ENCODE measurements at places on chromosomes 7 and 10.

- DNase-seq = no peak
These were observed 29.0 kb upstream of the GSDME start for GRCh38 chr7:24786306-24786705.

DNA sequence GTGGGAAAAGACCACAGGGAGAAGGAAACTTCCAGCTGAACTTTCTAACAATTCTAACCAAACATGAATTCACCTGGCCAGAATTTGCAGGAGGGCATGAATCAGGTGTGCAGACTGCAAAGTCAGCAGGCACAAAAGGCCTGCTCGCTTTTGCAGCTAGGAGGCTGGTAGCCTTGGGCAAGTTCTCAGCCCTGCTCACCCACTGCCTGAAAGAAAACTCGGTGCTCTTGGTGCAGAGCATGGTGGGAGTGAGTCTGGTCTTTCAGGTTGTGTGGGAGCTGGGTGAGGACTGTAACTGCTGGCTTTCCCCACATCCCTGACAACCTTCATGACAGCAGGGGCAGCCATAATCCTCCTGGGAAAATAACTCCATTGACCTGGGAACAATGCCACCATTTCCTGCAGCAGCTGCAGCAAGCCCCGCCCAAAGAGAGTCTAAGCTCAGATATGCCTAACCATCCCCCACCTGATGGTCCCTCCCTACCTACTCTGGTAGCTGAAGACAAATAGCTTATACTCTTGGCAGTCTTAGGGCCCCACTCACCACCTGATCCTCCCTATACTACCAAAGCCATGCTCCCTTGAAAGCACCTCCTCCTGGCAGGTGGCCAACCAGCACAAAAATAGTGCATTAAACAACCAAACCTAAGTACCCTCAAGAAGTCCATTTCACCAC, 31.6 kb downstream of the ZNF117 start:
- DNase-seq = no peak

- DNase-seq = no peak
These were observed 8.9 kb downstream of the HIP1 start for GRCh38 chr7:75729851-75730274.

GRCh38 chr10:101631821-101632475, 43.8 kb downstream of the DPCD start:
- DNase-seq = no peak

DNA sequence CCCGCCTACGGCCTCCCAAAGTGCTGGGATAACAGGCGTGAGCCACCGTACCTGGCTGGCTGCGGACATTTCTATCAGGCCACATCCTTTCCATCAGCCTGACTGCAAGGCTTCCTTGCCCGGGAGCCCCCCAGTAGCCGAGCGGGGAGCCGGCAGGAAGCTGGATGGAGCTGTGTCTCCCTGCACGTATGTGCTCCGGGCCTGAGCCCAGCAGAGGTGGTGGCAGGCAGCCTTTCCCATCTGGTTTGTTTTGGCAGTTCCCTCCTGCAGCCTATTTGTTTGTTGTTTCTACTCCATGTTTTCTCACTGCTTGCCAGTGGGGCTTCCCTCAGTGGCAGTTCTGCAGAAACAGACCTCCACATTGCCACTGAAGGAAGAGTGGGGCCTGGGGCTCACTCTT, 5.4 kb downstream of the POP7 start:
- no peak for DNase-seq

DNA sequence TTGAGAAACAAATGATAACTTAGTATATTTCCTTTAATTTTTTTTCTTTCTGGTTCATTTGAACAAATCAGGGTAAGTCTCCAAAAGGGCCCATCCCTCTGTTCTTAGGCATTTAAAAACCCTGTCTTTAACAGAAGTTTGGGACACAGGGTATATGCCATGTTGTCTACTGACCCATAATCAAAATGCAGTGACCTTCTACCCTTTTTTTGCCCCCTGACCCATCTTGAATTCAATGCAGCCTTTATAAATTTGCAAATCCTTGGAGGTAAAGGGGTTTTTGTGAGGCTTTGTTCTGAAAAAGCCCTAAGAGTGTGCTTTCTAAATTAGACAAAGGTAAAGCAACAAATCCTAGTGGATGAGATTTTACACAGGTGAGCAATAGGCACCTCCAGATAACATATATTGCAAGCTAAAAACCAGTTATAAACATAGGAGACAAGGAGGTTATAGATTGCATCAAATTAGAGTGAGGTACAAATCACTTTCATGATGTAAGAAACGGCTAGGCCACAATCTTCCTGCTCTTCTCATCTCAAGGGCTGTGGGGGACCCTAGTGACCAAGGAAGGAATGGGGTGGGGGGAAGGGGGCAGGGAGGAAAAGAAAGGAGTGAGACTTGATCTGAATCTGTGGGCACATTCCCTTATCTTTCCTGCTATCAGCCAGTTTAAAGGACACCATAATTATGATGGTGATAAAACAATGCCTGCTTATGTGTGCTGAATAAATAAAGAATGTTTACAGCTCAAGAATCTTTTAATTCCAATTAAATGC, 2.7 kb downstream of the SKIDA1 start:
- no peak for DNase-seq

- no peak for DNase-seq
These were observed 21.9 kb upstream of the GATAD1 start for GRCh38 chr7:92425311-92425947.

DNA sequence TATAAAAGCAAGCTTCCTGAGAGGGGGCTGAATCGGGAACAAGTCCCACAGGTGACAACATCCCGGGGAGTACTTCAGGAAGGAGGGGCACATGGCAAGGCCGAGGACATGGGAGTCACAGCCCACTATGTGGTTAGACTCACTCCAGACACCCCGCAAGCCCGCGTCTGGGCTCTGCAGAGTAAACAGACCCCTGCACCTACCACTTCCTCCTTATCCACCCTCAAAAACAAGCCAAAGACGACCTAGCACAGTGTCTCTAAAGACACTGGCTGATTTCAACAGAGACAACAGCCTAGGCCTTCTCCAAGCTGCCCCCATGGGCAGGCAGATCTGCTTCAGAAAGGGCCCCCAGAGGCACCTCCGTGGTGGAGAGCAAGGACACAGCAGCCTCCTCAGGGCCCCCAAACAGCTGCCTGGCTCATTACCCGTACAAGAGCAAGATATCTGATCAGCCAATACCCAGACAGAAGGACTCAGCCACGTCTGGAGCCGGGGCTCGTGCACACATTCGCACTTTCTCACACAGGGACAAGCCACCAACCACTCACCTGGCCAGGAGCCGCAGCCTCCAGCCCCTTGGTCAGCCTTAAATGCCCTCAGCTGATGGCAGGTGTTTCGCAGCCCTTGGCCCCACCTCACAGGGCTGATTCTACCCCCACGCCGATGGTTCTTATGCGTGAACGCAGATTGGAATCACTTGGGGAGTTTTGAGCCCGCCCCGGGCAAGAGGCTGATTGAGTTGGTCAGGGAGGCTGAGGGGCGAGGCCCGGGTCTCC, 10.7 kb upstream of the KPNA7 start:
- DNase-seq = no peak

DNA sequence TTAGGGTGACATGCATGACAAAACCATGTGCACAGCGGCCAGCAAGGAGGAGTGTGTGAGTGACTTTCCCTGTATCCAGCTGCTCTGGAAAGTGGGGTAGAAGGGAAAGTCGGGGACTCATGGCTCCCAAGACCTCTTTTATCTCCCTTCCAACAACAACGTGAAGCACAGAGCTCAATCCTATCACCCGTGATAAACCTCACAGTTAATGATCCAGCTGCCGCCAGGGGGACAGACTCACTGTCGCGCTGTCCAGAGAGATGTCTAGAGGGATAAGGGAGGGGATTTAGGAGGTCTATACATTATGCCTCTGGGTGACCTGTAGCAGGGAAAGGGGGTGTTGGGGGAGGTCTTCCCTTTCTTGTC, 84.0 kb upstream of the SMNDC1 start:
- no peak for DNase-seq

GRCh38 chr7:74625446-74625845, 32.1 kb upstream of the GTF2I start:
- DNase-seq = peak; percentile 17

- no peak for DNase-seq
These were observed 44.7 kb downstream of the PRF1 start for GRCh38 chr10:70557876-70558275.

GRCh38 chr7:105277341-105277740, 111.4 kb downstream of the SRPK2 start:
- DNase-seq = no peak

DNA sequence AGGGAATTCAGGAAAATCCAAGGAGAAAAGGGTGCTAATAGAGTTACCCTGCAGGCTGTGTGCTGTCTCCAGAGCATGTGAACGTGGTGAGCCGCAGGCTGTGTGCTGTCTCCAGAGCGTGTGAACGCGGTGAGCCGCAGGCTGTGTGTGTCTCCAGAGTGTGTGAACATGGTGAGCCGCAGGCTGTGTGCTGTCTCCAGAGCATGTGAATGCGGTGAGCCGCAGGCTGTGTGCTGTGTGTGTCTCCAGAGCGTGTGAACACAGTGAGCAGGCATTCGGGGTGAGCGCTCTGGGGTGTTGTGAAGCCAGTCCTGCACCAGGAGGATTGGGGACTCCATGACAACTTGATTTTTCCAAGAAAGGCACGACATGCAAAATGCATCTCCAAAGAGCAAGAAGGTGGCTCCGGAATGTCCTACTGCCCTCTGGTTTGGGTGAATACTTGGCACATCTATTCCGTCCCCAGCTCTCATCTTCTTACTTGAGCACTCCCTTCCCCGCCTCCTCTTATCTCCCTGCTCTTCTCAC, 407.9 kb upstream of the SHH start:
- no peak for DNase-seq

DNA sequence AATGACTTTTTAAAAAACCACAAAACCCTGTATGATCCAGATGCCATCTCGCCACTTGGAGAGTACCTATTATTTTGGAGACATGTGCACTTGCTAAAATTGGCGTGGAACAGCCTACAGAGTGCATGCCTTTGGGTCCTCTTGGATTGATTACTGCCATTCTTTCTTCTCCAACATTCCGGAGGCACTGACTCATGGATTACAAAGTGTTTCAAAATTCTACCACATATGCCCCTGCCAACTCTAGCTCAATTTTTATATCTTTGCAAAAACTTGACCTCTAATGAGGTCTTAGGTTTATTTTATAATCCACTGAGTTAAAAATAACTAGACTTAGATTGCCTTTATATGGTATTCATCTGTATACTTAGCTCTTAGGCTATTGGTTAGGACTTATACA, 55.8 kb upstream of the KIF5B start:
- DNase-seq = peak; percentile 53

GRCh38 chr10:54985732-54986131, 184.7 kb upstream of the PCDH15 start:
- DNase-seq = no peak

DNA sequence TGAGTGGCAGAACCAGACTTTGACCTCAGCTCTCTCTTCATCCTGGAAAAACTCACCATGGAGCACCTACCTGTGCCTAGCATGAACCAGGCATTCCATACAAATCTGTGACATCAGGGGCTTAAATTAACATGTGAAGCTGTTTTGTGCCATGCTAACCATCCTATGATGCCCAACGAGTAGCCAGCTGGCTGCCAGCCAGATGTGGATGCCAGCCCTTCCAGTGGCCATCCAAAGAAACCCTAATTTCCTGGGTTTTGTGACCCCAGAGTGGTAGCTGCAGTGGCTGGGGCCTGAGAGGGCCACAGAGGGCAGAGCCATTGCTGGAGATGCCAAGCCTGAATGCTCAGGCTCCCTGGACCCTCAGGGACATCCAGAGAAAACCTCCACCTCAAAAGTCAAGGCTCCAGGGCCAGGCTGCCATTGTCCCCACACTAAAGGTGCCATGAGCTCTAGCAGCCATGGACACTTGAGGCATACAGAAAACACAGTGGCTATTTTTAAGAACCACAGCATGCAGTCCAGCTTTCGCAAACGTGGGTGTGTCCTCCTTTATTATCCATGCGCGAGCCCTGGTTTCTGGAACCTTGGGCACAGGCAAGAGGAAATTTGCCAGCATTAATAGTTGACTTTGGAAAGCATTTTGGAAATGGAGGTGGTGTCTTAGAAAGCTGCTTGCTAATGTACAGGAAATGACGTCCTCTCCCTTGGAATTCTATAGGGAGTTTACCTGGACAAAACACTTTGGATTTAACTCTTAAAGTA, 6.0 kb downstream of the CPXM2 start:
- DNase-seq = no peak

GRCh38 chr7:82017334-82017943, 247.6 kb upstream of the HGF start:
- no peak for DNase-seq

DNA sequence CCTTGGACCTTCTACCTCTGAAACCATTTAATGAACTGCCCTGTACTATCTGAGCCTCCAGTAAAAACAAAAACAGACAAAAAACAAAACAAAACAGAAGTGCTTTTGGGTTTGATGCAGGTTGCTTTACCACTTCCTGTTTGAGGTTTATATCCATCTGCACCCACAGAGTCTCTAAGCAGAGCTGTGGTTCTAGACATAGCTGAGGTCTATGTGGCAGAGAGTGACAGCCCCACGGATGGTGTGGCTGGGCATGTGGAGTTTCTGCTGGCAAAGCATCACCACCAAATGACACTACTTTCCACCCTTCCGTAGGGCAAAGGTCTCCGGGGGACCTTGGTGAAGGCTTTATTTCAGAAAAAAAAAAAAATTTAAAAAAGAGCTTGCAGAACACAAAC, 754.2 kb downstream of the GRID1 start:
- DNase-seq = no peak

GRCh38 chr10:6721480-6721879, 141.4 kb upstream of the PRKCQ start:
- peak; percentile 93 for DNase-seq

GRCh38 chr7:128168667-128169210, 72.3 kb upstream of the LEP start:
- no peak for DNase-seq

DNA sequence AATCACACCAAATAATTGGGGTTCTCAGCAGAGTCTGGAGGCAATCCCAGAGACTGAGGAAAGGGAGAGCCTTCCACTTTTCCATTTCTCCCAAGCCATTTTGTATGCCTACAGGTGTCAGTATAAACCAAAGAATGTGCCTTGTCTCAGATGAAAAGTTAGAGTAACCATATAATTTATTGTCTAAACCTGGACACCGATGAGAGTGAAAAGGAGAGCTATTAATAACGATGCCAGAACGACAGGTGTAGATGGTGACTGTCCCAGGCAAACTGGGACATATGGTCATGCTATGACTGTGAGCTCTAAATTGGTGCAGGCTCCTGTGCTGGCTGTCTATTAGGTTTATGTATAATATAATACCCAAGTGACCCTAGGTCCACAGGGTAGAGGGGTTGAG, 219.6 kb downstream of the ARHGAP12 start:
- DNase-seq = no peak

DNA sequence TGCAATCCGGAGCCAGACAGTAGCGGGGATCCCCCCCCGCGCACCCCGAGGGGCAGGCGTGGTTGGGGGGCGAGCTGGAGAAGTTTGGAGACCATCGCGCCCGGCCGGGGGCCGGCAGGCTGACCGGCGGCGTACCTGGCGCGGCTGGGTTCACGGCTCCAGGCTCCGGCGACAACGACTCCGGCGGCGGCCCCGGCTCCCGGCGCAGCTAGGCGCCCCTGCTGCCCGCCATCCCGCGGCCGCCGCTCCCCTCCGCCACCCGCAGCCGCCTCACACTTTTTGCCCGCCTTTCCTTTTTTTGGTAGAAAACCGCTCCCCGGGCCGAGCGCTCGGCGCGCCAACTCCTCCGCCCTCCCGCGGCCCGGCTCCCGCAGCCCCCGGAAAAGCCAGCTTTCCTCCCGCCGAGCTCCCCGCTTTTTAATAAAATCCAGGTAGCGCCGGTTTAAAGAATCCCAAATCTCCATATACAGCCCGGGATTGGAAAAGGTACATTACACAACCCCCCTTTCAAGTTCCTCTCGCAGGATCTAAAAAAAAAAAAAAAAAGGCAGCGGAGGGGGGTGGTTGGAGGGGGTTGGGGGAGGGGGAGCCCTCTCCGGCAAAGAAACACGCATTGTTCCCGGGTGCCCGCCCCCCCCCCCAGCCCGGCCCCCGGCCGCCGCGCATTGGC, at the start of gene TNRC18:
Gene TNRC18, minus strand, starts transcription at position 529 of the 670 bp plus-strand sequence. CDS start 2,588 bp downstream, outside the sequence.
- DNase-seq = no peak
